NCI-H345 (cell line): ENCODE measurements at places on chromosomes 1 and 21.

DNA sequence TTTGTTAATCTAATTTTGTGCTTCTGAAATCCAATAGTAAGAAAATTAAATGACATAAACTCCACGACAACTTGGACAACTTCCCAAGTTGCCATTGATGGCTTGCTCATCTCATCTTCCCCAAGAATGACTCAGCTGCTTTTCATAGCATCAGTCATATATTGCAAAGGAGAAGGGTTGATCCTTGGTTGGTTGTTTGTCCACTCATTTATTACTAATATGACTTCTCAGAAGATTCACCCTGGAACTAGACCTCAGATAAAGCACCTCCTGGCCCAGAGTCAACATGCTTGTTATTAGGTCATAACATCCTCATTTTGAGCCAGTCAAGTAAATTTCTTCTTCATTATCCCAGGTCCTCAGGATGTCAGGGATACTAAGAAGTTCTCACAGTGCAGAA lies 2.3 kb upstream of the LCE3D start:
- no peak for DNase-seq

- no peak for DNase-seq
Measured at GRCh38 chr21:27293239-27293638, 326.4 kb upstream of the ADAMTS5 start.

DNA sequence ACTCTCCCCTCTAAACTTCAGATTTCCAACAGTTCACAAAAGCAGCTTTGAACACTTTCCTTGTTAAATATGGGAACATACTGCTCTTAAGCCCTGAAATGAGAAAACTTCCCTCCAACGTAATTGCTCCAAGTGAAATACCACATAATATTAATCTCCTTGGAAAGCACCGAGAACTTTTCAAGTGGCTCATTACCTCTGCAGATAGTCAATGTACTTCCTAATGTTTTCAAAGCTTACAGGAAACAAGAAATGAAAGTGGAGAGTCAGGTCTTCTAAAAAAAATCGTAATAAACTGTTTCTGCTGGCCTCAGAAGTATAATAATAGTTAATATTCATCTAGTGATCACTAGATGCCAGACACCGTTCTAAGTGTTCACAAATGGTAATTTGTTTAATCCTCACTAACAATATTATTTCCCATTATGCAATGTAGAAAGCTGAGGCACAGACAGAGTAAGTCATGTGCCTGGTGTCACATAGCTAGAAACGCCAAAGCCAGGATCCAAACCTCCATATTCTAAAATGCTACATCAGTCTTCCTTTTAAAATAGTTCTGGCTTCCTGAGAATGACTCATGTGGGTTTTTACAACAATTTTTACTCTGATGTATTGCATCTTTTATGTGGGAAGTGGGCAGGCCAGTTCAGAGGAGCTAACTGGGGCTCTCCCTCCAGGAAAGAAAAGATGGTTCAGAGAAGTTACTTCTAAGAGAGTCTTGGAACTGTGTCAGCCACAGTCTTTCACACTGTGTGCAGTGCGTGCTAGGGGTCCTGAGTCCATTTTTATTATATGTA lies 177.2 kb downstream of the PLPPR4 start:
- DNase-seq = no peak

DNA sequence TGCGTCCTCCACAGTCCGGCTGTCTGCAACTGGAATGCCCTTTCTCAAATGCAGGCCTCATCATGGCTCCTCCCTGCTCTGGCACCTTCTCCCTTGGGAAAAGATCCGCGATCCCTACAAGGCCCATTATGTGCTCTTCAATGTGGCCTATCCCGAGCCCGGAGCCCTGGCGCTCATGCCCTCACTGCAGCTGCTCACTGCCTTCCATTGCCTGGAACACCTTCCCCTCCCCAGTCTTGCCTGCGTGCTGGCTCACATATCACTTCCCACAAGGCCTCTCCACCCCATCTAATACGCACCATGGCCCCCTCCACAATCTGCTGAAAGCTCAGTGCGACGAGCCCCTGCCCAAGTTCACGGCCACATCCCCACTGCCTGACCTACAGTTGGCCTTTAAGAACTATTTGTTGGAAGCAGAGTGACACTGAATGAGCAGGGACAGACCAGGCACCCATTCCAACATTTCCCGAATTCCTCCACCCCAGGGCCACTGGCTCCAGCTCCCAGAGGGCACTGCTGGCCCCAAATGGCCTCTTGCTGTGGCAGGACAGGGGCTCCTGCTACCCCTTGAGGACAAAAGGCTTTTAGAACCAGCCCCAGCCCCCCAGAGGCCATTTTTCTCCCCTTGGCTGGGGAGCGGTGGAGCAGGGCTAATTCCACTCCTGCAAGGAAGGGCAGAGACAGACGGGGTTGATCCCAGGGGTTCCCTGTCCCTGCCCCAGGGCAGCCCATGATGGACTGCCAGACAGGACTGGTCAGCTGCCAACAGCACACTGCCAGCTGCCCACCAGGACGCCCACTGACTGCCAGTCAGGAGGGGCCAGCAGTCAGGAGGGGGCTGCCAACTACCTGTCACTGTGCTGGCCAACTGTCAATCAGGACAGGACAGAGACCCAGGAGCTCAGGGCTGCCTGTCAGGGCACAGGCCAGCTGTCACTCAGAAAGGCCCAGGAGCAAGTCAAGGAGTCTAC lies 64.8 kb downstream of the DHRS3 start:
- DNase-seq = no peak

- no peak for DNase-seq
Measured at GRCh38 chr21:42777757-42778344, 101.5 kb downstream of the WDR4 start.

GRCh38 chr1:25697435-25698217 lies 81.0 kb downstream of the MAN1C1 start:
- DNase-seq = no peak
